ENCODE measurements at places on chromosomes 1 and 21.
A peak's percentile ranks its signal among the peaks of the same experiment; 100 is the strongest.

- no peak for DNase-seq
These were observed 47.1 kb downstream of the CACHD1 start for GRCh38 chr1:64516803-64517568.

- no peak for DNase-seq
These were observed 50.9 kb upstream of the AK4 start for GRCh38 chr1:65097076-65097475.

DNA sequence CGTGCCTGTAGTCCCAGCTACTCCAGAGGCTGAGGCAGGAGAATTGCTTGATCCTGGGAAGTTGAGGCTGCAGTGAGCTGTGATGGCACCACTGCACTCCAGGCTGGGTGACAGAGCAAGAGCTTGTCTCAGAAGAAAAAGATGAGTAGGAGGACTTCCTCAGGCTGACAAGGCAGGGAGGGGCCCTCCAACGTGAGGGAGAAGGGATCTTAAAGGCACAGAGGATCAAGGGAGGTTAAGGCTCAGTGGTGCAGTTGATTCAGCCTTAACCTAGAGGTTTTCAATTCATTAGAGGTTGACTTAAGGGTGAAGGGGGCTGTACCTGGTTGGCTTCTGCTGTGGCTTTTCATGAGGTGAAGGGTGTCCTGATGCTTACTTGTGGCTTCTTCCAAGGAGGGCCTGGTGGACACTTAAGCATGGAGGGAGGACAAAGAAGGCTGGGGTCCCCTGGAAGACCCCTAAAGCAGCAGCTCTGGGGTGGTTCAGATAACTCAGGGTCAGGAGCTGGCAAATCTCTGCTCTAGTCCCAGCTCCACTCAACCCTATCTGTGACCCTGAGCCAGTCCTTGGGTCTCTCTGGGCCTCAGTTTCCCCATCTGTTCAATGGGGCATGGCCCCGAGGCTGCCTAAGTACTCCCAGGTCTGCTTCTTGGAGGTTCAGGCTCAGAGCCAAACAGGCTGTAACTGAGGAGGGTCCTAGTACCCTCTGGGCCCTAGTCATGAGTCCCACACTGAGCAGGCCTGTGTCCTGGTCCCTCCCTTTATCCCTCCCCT, 6.3 kb downstream of the EXTL1 start:
- DNase-seq = no peak

- no peak for DNase-seq
These were observed 147.7 kb downstream of the NTPCR start for GRCh38 chr1:233097959-233098580.

DNA sequence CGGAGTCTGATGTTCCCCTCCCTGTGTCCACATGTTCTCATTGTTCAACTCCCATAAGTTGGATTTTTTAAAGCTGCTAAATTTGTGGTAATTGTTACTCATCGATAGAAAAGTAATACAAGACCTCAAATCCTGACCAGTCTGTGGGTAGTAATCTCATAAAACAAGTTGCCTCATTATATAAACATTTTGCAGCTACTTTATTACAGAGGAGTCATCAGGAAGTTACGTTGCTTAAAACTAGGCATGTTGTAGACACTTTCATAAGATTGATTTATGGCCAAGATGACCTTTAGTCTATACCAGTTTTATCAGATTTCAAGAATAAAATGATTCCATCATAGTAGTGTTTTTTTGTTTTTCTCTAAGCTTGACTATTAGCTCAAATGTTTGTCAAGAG, 208.8 kb downstream of the GIPC2 start:
- DNase-seq = no peak

DNA sequence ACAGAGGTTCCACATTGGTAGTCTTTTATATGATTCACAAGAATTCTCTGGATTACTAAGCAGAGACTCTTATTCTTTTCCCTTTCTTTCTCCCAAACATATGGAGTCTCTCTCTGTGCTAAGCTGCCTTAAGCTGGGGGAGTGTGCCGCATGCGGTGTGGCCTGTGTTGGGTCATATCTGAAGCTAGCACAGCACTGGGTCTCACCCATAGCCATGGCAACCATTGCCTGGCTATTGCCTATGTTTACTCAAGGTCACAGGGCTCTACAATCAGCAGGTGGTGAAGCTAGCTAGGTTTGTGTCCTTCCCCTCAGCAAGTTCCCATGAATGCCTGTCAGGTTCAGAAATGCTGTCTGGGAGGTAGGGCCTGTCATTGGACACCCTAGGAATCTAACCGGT, 73.6 kb upstream of the ZRANB2 start:
- DNase-seq = no peak

DNA sequence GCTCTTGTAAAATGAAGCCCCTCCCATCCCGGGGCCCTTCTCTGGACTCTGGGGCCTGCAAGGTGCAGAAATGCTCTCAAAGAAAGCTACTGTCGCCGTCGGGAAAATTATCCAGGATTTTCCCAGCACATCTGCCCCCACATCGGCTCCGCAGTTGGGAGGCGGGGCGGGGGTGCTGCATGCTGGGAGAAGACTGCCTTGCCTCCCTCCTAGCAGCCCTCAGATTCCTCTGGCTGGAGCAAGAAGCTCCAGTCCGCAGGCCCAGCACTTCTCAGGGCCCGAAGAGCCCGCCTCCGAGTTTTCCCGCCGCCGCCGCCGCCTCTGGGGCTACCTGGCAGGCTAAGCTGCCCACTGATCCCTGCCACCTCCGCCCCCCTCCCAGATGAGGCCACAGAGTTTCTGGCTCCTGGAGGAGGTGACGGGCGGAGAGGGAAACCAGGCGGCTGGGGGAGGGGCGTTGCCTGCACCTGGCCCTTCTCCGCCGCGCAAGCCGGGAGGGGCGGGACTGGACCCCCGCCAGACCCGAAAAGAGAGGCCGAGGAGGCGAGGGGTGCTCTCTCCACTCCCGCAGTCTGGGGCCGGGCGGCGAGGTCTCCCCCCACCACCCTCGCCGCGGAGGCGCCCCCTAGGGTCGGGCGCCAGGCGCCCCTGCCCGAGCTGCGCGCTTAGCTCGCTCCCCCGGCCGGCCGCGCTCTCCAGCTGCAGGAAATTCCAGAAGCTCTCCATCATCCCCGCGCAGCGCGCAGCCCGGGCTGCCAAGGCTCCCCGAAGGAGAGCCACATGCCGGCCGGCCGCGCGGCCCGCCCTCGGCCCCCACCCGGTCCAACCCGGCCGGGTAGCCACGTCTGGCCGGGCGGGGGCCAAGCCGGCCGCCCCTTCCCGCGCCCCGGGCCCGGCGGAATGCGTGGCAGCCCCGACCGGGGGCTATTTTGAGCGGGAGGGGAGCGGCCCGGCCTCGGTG, 28.8 kb downstream of the AHDC1 start:
- no peak for DNase-seq

DNA sequence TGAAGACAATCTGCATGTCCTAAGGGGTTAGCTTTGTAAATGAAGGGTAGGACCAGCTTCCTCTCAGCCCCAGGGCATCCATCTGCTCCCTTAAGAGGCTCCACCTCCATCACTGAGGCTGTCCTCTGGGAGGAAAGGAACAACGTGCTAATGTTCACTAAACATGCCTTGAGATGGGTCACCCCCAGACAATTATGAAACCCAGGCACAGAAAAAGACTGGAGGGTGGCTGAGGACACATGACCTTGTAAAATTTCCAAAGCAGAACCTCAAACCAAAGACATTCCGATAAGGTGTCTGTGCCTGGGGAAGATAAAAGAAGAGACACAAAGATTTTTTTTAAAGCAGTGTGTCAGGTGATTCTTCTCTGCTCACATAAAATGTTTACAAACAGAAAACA, 37.6 kb upstream of the ZNF124 start:
- DNase-seq = no peak

DNA sequence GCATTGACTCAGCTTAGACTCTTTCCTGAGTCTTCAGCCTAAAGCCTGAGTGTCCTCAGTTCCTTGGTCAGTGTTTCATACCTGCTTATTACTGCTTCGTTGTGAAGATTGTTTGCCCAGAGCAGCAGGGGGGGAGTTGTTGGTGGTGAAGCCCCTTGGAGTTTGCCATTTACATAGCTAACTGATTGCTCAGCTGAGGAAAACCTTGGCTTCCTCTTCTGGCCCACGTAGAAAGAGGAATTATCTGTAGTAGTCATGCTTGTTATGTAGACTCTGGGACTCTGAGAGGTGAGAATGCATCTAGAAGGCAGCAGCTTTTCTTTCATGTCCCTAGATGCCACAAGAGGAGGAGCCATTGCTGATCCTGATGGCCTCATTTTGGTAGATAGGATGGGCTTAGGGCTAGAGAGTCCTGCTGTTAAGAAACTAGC, 125.9 kb downstream of the MAST2 start:
- DNase-seq = no peak

- DNase-seq = no peak
These were observed 66.3 kb upstream of the PPP2R5A start for GRCh38 chr1:212218911-212219310.

GRCh38 chr1:185843986-185844385, 109.8 kb downstream of the HMCN1 start:
- no peak for DNase-seq

DNA sequence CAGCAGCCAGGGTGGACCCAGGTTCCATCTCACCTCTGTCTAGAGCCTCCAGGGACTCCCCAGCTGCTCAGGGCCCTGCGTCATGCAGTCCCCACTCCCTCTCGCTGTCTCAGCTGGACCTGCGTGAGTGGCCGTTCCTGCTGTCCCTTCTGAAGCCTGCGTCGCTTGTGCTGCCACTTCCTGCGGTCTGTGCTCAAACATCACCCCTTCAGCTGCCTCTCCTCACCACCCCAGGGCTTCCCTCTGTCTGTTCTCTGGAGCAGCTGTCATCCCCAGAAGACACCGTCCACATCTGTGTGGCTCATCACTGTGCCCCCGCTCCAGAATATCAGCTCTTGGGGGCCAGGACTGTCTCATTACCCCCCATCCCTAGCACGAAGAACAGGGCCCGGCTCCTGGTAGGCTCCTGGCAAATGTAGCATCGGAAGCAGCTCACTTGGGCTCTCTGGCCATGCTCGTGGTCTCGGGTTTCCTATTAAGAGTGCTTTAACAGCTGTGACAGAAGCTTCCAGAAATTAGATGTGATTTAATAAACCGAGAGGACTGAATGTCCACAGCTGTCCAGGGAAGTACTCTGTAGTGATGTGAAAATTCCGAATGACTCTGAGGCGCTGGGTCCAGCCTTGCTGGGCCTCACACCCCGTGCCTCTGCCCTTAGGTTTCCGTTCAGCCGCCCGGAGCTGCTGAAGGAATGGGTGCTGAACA, 3.3 kb downstream of the THAP3 start:
- DNase-seq = no peak

DNA sequence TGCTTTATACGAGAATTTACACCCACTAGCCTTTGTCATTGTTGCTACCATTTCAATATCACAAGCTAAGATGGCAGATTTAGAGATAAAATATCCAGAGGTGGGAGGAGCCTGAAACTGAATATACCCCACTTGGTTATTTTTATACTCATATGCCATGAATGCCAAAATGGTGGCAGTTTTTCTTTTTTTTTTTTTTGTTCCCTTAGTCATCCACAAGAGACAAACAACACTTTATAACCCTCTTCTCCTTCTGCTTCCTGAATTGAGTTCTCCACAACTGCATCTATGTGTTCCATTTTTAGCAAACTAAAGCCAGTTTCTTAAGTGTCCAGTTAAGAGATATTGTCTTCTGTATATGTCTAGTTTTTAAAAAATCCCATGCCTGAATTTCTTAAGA, 558.4 kb downstream of the LMO4 start:
- DNase-seq = no peak

DNA sequence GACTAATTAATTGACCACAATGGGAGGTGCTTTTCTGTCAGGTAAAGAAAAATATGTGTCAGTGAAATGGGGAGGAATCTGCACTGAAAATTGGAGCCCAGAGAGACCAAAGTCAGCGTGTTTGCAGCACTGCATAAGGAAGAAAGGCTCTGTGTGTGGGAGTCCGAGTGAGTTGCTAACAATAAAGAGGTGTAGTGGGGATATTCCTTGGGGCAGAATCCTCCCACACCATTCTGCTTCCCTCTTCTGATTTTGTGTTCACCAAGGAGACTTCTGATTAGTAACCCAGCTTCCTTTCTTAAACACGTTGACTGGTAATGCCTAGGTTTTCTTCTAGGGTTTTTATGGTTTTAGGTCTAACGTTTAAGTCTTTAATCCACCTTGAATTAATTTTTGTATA, 240.5 kb downstream of the RPS6KC1 start:
- no peak for DNase-seq

GRCh38 chr1:102954576-102954975, 153.7 kb downstream of the COL11A1 start:
- DNase-seq = no peak

DNA sequence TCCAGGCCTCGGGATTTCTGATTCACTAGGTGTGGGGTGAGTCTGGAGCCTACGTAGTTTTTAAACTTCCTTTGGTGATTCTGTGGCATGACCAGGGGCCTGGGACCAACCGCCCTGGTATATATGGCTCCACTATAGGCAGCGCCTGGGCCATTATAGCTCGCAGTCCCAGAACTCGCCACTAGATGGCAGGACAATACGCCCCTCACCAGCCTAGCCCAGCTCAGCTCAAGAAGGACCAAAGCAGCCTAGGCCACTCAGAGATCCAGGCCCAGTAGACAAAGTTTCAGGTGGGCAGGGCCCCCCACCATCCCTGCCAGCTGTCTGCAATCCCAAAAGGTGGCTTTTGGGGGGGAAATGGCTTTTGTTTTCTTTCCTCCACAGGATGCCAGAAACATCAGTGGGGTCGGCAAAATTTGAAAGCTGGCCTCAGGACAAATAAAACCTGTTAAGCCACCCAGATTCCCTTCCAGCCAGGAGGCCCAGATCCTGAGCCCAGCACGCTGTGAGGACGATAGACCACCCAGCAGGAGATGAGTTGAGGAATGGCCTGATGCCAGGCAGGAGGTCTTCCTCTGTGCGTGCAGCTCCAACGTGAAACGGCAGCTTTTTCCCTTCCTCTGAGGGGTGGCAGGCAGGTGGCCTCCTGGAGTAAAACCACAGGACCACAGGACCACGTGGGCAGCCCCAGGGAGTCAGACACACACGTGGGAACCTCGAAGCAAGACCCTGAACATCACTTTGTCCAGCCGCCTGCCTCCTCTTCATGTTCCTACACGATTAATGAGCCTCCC, 24.8 kb upstream of the TMEM51 start:
- DNase-seq = peak; percentile 62

DNA sequence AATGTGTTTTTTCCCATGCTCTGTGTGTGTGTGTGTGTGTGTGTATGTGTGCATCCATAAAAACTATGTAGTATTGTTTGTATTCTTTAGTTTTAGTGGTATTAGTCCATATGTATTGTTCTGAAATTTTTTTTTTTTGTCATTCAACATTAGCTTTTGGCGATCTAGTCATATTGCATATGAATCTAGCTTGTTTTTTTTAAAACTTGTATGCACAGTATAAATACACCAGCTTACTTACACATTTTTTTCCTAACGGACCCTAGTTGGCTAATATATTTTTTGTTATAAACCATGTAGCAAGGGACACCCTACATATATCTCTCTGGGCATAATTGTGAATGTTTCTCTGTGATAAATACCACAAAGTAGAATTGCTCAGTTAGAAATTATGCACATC, 359.7 kb downstream of the SRGAP2C start:
- no peak for DNase-seq

GRCh38 chr1:235265900-235266299, 62.1 kb downstream of the ARID4B start:
- no peak for DNase-seq
